ENCODE measurements at places on chromosomes 12 and 14. TPM values are rescaled to one million over a fixed set of nuclear protein-coding genes. Genes with fewer than 3 reads are reported as not detected.

Gene CYP27B1
- 0.22 TPM for total RNA-seq

Gene RACGAP1
- 55.5 TPM for total RNA-seq

Gene AICDA
- total RNA-seq: not detected

Gene IL31
- total RNA-seq: not detected

Data from articular chondrocyte of knee joint (primary cell).